Endothelial cell (in vitro differentiated cells): ENCODE measurements at places on chromosomes 11 and 22. TPM values are rescaled to one million over a fixed set of nuclear protein-coding genes. Genes with fewer than 3 reads are reported as not detected.

GRCh38 chr11:22807855-22808570 is 21.6 kb downstream of the SVIP start:
- DNase-seq, result no peak

- no peak for DNase-seq
Observed at GRCh38 chr11:33709466-33709865, 8.8 kb upstream of the C11orf91 start.

- DNase-seq, result no peak
Observed at GRCh38 chr22:19082793-19083192, 39.4 kb downstream of the DGCR2 start.

PKNOX2 gene
- 41.8 TPM for total RNA-seq

OR51B4 gene
- 0.49 TPM for total RNA-seq

GRCh38 chr22:20782596-20783299 is 8.8 kb downstream of the SERPIND1 start:
- no peak for DNase-seq

- no peak for DNase-seq
Observed at GRCh38 chr11:124884869-124885479, 12.7 kb downstream of the ROBO4 start.

- no peak for DNase-seq
Observed at GRCh38 chr22:40237241-40237640, 59.5 kb downstream of the TNRC6B start.

DNA sequence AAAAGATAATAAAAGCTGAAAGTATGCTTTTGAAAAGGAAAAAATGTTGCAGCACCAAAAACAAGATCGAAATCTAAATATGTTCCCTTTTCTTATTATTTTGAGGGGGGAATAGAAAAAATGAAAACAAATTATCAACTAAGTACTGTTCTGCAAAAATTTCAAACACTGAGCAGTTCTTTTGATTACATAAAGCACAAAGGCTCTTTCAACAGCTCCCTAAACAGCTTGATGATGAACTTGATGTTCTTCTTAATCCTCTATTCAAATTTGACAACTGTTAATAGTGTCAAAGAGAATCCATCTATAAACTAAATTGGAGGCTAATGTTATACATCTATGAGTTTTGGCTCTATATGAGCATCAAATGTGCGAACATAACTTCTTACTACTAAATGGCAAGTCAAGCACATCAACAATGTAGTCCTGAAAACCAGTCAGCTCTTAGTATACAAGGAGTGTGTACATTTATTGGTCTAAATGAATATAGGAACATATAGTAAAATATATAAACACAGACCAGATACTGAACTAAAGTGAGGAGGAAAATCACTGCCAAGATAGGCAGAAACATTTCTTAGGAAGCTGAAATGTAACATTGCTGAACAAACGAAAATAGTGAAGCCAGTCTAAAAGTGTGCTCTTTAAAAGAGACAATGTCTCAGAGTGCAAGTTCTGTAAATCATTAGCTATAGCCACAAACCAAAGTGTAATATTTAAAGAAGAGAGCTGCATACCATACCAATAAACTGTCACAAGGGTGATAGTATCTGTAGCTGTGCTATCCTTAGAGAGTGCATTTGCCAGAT is 94.3 kb downstream of the SOX6 start:
- no peak for DNase-seq

SPTBN2 gene
- total RNA-seq, result 17.1 TPM

NAV2 gene
- total RNA-seq, result 15.6 TPM

DNA sequence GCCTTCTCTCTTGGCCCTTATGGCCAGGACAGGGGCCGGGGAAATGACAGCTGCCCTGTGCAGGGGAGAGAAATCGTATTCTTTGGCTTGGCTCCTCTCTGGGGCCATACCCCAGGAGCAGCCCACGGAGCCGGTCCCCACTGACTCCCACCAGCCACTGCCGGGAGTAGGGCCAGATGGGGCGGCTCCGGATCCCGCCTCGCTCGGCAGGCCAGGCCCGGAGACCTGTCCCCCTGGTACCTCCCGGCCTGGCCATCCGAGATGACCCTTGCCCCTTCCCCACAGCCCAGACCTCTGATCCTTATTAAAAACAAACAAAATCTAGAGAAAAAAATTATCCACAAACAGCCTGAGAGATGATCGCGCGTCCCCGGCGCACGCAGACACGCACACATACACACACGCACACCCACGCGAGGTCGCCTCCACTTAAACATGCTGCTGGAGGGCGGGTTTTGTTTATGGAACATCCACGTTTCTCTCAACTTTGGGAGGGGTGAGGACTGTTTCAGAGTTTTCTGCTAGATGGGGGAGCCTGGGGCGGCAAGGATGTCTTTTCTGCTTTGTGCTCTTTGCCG is 59.1 kb downstream of the IGLL1 start:
- no peak for DNase-seq

DNA sequence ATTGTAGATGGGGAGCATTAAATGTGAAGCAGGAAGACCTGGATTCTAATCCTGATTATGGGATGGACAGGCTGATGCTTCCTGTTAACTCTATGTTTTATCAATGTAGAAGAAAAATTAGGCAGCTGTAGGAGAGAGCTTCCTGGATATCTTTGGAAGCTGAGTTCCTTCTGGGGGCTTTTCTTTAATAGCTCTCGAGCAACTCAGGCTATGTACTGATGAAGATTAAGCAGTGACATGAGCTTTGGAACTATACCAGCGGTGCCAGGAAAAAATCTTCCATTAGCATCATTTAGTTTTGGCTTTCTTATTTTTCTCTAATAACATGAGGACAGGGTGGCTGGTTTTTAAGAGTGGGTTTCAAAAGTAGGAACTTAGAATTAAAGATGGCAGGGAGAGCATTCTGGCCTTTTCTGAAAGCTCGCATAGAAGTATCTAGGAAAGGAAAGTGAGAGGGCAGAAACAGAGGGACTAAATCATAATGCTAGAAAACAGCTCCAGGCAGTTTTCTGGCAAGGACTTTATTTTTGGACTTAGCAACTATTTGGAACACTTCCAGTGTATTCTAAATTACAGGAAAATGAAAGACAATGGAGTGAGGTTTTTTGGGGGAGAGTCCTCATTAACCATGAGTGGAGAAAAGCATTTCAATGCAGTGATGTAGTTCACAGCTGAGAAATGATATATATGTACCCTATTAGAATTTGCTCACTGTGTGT is 69.2 kb upstream of the RRM1 start:
- no peak for DNase-seq

KCTD14 gene
- total RNA-seq, result 0.97 TPM

DNA sequence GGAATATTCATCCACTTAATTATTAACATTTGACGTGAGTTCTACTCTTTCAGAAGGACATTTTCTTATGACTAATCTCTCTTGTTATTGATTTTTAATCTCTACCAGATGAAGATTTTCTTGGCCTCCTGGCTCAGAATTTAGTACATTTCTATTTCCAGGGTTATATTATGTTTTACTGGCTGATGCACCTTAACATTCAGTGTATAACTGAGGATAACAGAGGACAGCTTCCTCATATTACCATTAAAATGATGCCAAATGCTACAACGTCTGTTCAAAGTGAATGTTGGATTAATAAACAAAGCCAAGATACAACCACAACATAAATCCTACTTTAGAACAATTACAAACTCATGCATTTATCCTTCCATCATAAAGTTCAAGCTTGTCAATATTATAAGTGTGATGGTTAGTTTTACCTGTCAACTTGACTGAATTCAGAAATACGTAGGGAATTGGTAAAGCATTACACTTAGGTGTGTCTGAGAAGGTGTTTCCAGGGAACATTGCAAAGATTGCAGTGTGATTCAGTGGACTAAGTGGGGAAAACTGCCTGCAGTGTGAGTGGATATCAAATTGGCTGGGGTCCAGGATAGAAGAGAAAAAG is 485.2 kb downstream of the LRRC4C start:
- no peak for DNase-seq

RFPL3 gene
- total RNA-seq, result not detected

GRCh38 chr11:114307524-114308203 is 11.5 kb downstream of the NNMT start:
- DNase-seq, result no peak

DNA sequence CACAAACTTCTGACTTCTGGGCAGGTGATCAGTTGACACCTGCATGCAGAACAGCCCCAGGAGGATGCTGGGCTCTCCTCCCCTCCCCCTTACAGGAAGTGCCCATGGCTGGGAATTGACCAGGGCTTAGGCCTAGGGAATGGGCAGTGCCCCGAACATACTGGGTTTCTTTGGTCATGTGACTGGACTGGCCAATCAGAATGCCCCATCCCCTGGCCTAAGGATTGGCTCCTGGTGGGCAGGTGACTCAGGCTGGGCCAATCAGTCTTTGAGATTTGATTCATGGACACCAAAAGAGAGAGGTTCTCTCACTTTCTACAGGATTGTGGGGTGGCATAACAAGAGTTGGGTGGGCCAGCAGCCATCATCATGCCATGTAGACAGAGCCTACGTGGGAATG is 37.1 kb downstream of the MCM5 start:
- no peak for DNase-seq

MS4A7 gene
- not detected for total RNA-seq

MRPL49 gene
- 40.2 TPM for total RNA-seq

GRCh38 chr11:131154351-131154750 is 216.1 kb upstream of the NTM start:
- DNase-seq, result no peak

OR52J3 gene
- total RNA-seq, result not detected

- no peak for DNase-seq
Observed at GRCh38 chr11:9386901-9387300, 2.4 kb downstream of the IPO7 start.

CTTN gene
- 458 TPM for total RNA-seq

GRCh38 chr11:115580927-115581680 is 76.9 kb upstream of the CADM1 start:
- DNase-seq, result no peak

CXCR5 gene
- not detected for total RNA-seq

MRGPRE gene
- total RNA-seq, result not detected

DNA sequence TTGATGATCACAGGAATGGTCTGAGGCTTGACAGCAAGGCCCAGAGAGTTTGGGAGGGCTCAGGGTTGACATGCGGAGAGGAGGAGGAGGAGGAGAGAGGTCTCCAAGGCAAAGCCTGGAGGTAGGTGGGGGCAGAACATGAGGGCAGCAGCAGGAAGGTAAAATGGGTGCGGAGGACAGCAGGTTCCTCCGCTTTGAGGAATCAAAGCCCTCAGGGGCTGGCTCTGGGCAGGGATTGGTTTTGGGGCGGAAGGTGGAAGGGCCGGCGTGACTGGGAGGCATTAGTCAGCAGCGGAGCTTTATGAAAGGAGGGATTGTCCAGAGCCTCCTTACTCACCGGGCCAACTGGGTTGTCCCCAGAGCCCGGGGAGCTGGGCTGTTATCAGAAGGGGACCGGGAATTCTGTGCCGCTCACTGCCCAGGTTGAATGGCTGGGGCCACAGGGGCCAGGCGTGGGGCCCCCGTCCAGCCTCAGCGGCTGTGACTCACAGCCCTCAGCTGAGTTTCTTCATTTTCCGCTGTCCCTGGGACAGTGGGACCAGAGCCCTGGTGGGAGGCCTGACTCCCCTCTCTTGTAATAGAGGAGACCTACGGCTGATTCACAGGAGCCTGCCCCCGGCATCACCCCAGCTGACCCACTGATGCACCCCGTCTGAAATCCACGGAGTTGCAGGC is 36.2 kb downstream of the LIF start:
- DNase-seq, result no peak

- DNase-seq, result peak; percentile 63
Observed at GRCh38 chr11:17208257-17208999, 642 bp upstream of the PIK3C2A start.

- DNase-seq, result no peak
Observed at GRCh38 chr11:81966340-81966739, 767.3 kb downstream of the FAM181B start.

NCR3LG1 gene
- 0.23 TPM for total RNA-seq

FAM180B gene
- 0.31 TPM for total RNA-seq

DNA sequence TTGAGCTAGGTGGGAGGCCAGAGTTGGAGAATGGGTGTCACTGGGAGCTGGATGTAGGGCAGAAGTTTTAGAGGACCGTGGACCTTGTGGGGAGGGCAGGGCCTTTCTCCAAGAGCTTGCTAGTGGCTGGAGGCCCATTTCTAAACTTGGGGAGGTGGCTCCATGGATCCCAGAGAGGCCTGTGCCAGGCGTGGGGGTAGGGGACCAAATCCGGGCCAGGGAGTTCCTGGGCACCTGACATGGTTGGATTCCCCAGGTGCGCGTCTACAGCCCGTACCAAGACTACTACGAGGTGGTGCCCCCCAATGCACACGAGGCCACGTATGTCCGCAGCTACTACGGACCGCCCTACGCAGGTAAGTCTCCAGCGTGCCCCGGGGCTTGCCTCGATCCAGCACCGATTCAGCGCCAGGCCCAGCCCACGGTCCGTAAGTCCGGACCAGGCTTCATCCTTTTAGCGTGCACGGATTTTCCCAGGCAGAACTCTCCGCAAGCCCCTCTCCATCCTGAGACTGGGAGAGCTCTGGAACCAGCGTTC is 14.2 kb downstream of the PLEKHB1 start:
- DNase-seq, result no peak

DNA sequence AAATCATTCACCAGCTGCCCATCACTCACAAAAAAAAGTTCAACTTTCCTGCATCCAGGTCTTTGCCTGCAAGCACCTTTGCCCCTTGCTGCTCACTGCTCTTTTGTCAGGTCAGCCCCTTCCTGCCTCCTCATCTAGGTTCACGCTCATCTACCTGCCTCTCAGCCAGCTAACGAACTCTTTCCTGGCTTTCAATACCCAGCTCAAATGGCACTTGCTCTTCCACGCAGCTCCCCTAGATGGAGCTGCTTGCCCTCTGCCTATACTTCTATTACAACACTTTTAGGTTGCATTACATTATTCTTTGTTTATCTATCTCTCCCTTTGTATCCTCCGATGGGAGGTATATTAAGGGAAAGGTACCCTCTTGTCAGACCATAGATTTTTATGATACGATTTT is 78.9 kb upstream of the TBCEL start:
- no peak for DNase-seq

DNA sequence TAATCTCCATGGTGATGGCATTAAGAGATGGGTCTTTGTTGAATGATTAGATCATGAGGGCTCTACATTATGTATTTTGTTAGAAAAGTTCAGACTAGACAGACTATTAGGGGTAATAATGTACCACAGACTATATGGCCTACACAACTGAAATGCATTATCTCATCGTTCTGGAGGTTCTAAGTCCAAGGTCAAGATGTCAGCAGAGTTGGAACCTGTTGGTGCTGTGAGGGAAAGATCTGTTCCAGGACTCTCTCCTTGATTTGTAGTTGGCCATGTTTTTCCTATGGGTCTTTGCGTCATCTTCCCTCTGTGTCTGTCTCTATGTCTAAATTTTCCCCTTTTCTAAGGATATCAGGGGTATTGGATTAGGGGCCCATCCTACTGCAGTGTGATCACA is 8.4 kb upstream of the GLYATL1 start:
- no peak for DNase-seq
